AML-193 (cell line): ENCODE measurements at places on chromosomes 5 and 9.

DNA sequence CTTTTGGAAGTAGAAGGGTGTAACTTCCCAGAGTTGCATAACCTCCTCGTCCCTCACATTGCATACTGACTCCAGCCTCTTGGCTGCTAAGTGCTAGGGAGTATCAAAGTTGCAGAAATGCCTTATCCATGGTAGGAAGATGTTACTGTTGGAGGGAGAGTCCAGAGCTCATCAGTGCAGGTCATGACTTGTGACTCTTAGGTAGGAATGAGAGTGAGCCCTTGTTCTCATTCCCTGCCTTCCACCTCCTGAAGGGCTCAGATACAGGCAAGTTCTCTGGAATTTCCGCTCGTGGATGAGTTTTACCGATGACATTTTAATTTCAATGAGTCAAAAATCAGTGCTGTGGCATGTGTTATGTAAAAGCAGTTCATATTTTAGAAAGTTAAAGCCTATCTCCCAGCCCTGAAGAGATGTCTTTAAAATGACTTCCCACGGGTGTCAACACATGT lies 17.0 kb downstream of the IRX1 start:
- DNase-seq: no peak

DNA sequence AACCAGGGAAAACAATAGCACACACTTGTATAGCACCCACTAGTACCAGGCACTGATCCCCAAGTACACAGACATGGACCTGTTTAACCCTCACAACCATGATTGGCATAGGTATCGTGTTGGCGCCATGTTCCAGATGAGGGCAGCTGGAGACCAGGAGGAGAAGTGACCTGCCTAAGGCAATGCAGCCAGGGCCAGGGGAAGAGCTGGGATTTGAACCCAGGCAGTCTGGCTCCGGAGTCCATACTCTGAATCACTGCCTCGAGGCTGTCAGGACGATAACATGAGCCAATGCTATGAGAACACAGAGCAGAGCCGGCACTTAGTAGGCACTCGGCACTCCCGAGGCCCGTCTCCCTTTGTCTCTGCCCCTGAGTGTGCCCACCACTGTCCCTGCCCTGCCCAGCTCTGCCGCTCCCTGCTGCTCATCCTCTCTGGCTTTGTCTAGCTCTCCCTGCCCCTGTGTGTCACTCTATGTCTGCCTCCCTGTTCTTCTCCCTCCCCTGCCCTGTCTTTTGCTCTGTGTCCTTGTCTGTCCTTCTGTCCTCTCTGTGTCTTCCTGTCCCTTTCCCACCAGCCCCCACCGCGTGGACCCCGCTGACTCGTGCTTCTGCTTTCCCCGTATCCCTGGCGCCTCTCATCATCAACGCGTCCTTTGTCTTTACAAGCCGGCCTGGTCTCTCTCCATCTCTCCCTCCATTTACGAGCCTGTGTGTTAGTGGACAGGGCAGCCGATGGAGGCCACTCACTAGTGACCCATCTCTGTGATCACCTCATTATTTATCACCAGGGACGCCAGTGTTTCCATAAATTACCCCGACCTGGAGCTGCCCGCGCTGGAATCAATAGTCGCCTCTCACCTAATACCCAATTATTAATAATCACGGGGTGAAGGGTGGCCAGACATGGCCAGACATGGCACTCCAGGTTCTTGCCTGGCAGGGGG lies 99.4 kb upstream of the MVB12B start:
- DNase-seq: no peak

- DNase-seq: no peak
These were observed 21.6 kb downstream of the JADE2 start for GRCh38 chr5:134547066-134547465.

DNA sequence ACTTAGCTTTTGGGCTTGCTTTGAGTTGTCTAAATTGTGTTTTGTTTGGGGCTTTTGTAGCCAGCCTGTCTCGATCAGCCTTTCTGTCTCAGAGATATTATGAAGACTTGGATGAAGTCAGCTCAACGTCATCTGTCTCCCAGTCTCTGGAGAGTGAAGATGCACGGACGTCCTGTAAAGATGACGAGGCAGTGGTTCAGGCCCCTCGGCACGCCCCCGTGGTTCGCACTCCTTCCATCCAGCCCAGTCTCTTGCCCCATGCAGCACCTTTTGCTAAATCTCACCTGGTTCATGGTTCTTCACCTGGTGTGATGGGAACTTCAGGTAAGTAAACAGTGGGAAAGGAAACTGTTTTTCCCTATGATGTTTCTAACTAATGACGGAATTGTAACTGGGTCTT lies 48.6 kb downstream of the NUP214 start:
- DNase-seq: no peak

DNA sequence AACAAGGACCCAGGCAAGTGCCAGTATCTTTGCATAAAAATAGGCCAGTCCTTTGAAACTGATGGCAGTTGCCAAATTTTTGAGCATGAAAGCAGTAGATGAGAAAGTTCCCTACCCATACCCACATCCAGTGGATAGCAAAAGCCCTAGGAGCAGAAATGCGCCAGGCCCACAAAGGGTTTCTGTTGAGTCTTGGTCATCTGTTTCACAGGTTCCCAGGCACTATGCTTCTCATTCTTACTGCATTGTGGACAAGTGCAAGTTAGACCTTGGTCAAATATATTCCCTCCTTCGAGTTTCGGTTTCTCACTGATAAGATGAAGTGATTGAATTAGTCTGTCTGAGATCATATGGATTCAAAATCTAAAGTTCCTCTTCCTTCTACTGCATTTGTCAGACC lies 152.3 kb downstream of the NR3C1 start:
- no peak for DNase-seq

GRCh38 chr5:108260117-108260857 lies 121.6 kb downstream of the FBXL17 start:
- DNase-seq: peak; percentile 84

DNA sequence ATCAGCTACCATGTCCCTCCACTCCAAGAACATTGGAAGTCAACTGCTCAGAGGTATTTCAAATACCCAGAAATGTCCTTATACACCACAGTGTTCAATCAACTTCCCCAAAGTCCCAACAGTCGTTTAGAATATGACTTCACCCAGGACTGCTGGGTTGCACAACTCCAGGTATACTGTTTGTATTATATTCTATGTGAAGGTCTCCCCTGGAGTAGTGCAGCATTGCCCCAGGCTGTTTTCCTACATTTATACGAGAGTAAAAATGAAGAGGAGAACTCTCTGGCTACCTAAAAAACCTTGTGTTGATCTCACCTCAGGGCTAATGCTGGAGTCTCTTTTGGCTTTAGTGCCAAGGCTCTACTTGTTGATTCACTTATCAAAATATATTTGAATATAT lies 183.6 kb upstream of the MAP3K1 start:
- peak; percentile 59 for DNase-seq

DNA sequence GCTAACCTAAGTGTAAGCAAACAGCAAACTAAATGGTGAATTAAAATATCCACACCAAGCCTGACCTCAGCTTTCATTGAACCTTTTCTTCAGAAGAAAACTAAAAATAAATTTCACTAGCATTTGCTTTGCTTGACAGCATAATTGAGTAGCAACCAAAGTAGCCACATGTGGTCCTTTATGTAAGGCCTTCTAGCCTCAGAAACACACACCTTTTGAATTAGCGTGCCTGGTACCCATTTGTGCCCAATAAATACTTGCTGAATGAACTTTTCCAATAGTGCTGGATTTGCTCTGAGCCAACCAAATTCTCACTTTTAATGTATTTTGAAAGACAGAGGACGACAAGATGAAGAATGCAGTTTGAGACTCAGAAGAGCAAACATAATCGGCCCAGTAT lies 2.1 kb upstream of the NIPBL start:
- no peak for DNase-seq

- no peak for DNase-seq
These were observed 109.8 kb downstream of the UNC13B start for GRCh38 chr9:35271637-35272036.

- no peak for DNase-seq
These were observed 67.8 kb upstream of the KLF4 start for GRCh38 chr9:107557236-107557990.

DNA sequence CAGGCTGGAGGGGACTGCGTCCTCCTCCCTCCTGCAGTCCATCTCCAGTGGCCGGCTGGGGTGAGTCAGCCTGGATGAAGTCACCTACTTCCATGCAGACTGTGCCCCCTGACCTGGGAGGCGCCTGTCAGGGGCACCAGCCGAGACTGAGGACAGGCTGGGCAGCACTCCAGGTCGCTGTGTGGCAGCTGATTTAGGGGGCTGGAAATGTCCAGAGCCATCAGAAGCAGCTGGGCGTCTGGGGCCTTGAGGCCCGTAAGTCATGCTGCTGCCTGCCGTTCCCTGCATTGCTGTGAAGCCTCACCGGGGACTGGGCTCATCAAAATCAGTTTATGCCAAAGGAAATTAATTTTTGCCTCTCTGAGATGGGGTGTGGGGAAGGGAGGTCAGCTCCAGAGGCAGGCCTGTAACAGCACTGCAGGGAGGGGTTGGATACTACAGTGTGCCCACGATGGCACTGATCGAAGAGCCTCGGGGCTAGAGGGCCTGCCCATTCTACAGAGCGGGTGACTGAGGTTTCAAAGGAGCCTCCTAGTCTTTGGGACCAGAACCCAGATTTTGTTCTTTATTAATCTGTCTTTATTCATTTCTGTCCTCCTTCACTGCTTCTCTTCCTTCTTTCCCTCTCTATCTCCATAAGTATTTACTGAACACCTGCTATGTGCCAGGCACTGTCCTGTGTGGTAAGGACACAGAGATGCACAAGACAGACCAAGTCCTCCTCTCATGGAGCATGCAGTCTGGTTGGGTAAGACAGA lies 70.4 kb upstream of the PSD2 start:
- DNase-seq: no peak

DNA sequence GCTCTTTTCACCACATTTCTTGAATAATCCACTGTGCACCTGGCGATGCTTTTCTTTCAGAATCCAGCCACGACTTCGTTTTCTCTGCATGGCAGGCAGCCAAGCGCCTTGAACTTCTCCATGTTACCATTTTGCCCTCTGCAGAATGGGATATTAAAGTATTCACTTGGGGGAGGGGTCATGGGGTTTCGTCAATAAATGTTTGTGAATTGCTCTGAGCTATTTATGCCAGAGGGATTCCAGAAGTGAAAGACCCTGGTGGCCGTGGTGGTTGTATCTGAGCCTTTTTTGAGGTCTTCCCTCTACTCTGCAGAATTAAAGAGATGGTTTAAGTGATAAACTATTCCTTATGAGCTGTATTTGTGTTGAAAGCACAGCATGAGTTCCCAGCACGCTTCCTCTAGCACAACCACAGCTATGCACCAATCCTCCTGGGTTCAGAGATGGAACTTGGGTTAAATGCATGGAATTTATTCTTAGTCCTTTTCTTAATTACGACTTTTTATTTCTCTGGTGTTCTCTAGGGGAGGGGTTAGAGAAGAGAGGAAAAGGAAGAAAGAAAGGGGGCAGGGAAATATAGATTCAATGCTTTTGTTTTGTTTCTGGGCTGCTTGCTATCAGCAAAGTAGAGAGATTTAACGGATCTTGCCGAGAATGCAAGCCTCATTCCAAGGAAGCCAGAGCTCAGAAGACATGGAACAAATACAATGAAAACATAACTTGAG lies 478.2 kb upstream of the TNC start:
- DNase-seq: no peak

GRCh38 chr5:112174959-112175594 lies 244.0 kb downstream of the EPB41L4A start:
- peak; percentile 58 for DNase-seq

DNA sequence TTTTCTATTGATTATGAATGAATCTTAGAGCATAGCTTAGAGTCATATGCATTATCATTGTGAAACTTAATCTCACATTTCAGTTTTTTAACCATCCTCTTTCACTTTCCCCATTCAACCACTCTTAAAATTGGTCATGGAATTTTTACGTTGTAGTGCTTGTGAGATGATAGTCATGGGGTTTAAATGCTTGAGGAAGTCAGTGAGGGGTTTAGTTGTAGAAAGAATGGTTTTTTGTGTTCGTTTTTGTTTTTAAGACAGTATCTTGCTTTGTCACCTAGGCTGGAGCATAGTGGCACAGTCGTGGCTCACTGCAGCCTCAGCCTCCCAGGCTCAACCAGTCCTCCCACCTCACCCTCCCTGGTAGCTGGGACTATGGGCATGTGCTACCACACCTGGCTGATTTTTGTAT lies 19.6 kb downstream of the UGCG start:
- no peak for DNase-seq
